ENCODE measurements at places on chromosomes 4 and X. TPM values are rescaled to one million over a fixed set of nuclear protein-coding genes. Genes with fewer than 3 reads are reported as not detected.

KLKB1 gene
- 0.77 TPM for total RNA-seq

TMPRSS11B gene
- not detected for total RNA-seq

TRIM60 gene
- total RNA-seq = not detected

AVPR2 gene
- total RNA-seq = 0.57 TPM

DNA sequence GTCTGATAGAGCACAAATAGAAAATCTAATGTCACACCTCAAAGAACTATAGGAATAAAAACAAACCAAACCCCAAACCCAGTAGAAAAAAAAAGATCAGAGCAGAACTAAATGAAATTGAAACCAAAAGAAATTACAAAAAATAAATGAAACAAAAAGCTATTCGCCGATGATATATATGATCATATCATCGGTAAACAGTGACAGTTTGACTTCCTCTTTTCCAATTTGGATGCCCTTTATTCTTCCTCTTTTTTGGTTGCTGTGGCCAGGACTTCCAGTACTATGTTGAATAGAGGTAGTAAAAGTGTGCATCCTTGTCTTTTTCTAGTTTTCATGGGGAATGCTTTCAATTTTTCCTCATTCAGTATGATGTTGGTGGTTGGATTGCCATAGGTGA, 215.3 kb upstream of the AR start:
- DNase-seq = no peak
- H3K36me3 ChIP-seq = no peaks in the 10 kb centered on the region
- no peak overlapping the region for H3K4me3 ChIP-seq
- H3K4me1 ChIP-seq = no peaks in the 10 kb centered on the region
- no peak overlapping the region for H3K27ac ChIP-seq

DNA sequence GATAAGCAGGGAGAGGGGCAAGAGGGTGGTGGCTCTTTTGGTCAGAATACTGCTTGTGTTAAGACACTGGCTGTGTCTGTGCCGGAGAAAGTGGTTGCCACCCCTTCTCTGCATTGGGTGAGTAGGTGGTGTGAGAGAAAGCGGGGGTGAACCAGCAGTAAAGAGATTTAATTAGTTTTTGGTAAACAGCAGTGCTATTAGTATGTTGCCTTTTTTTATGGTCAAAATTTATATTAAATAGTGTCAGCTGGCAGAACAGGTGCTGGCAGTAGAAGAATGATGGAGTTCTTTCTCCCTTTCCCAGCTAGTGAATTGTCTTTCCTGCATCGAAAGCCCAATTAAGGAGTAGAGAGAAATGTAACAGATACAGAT, 181.6 kb downstream of the LARP7 start:
- H3K4me1 ChIP-seq = peaks cover 6% of the 10 kb centered on the region
- no peaks in the 10 kb centered on the region for H3K36me3 ChIP-seq
- H3K27ac ChIP-seq = no peak overlapping the region
- no peak overlapping the region for H3K4me3 ChIP-seq
- H3K27me3 ChIP-seq = no peaks in the 10 kb centered on the region

GRCh38 chr4:124199755-124200154, 512.8 kb downstream of the ANKRD50 start:
- no peaks in the 10 kb centered on the region for H3K4me1 ChIP-seq
- no peak for DNase-seq
- no peak overlapping the region for H3K27ac ChIP-seq
- H3K27me3 ChIP-seq = no peaks in the 10 kb centered on the region

- H3K4me3 ChIP-seq = no peak overlapping the region
- no peak overlapping the region for H3K27ac ChIP-seq
- peaks cover 5% of the 10 kb centered on the region for H3K27me3 ChIP-seq
- H3K36me3 ChIP-seq = no peaks in the 10 kb centered on the region
- DNase-seq = no peak
Measured at GRCh38 chrX:112851161-112851779, 10.6 kb upstream of the AMOT start.

DNA sequence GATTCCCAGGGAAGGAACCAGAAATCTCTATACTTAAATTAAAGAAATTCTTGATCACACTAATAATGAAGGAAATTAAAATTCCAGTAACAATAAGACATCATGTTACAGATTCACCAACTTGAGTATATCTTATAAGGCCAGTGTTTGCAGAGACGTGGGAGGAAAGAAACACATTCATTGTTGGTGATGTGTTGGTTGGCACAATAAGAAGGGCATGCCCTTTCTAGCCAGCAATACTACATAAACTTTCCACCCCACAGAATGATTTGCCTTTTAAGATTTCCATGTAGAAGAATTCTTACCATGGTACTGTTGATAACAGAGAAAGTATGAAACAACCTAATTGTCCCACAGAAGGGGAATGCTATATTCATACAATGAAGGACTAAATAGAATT, 581.5 kb downstream of the STIM2 start:
- no peak for DNase-seq
- H3K4me3 ChIP-seq = no peak overlapping the region
- no peaks in the 10 kb centered on the region for H3K27me3 ChIP-seq
- H3K4me1 ChIP-seq = no peaks in the 10 kb centered on the region
- no peak overlapping the region for H3K27ac ChIP-seq

DNA sequence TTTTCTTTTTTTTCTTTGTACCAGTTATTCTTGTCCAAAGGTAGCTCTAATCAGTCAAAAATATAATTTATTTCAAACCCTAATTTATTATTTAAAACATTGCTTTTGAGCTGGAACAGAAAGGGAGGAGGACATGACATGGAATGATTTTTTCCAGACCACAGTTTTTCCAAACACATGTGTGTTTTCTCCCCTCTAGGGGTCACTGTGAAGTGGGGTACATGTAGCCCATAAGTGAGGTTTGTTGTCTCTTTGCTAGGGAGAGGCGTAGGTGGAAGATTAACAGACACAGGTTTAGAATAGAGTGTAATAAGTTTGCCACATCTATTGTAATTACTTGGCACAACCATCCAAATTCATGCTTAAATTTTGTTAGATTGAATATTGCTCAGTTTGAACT, 83.0 kb downstream of the TNIP2 start:
- DNase-seq = no peak
- no peaks in the 10 kb centered on the region for H3K36me3 ChIP-seq
- no peaks in the 10 kb centered on the region for H3K4me1 ChIP-seq
- H3K27me3 ChIP-seq = no peaks in the 10 kb centered on the region
- no peak overlapping the region for H3K27ac ChIP-seq

DNA sequence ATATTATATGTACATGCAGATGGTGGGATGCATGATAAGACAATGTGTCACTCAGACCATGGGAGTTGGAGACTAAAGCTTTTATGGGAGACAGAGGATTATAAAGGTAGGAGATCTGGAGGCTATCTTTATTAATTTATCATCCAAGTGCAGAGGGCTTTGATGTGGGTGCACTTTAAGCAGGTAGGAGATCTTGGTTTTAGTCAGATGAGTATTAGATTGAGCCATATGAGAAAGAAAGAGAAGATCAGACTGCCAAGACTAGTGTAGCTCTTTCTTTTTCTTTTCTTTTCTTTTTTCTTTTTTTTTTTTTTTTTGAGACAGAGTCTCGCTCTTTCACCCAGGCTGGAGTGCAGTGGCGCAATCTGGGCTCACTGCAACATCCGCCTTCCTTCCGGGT, 84.9 kb upstream of the CAMK2D start:
- DNase-seq = no peak
- H3K4me3 ChIP-seq = no peak overlapping the region
- H3K4me1 ChIP-seq = no peaks in the 10 kb centered on the region
- H3K27ac ChIP-seq = no peak overlapping the region
- H3K36me3 ChIP-seq = no peaks in the 10 kb centered on the region

DNA sequence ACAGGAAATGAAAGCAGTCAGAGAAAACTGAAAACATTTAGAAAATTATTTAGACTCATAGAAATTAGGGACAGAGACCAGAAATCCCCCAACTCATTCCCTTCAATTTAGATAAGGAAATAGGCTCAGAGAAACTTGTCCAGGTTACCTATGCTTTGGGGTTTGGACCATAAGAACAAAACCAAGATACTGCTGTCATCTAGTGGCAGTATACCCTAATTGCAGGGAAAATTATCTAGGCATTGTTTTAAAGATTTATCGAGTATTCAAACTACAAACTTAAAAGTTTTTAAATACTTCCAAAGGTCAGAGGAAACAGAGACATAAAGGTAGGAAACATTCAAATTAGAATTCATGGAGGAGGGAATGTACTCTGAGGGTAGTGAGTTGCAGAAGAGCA, 67.0 kb upstream of the KLHL13 start:
- no peak overlapping the region for H3K4me3 ChIP-seq
- H3K27ac ChIP-seq = no peak overlapping the region
- H3K4me1 ChIP-seq = peaks cover 5% of the 10 kb centered on the region
- no peaks in the 10 kb centered on the region for H3K36me3 ChIP-seq
- no peaks in the 10 kb centered on the region for H3K27me3 ChIP-seq

DNA sequence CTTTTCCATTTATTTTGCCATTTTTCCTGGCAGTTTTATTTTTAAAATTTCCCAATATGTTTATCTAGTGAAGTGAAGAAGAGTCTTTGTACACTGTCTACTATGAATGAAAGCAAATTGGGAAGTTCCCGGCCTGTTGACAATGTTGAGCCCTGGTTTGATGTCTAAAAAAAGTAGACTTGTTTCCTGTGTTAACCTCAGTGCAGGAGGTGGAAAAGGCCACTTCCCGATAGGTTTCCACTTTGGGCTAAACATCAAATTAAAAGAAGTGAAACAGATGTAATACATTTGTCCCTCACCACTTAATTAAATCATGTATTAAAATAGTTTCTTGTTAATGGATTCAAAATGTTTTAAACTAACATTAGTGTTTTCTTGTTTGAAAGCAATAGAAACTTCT, 30.0 kb downstream of the BBS12 start:
- no peaks in the 10 kb centered on the region for H3K36me3 ChIP-seq
- H3K27me3 ChIP-seq = no peaks in the 10 kb centered on the region
- no peak overlapping the region for H3K27ac ChIP-seq
- no peak overlapping the region for H3K4me3 ChIP-seq

DNA sequence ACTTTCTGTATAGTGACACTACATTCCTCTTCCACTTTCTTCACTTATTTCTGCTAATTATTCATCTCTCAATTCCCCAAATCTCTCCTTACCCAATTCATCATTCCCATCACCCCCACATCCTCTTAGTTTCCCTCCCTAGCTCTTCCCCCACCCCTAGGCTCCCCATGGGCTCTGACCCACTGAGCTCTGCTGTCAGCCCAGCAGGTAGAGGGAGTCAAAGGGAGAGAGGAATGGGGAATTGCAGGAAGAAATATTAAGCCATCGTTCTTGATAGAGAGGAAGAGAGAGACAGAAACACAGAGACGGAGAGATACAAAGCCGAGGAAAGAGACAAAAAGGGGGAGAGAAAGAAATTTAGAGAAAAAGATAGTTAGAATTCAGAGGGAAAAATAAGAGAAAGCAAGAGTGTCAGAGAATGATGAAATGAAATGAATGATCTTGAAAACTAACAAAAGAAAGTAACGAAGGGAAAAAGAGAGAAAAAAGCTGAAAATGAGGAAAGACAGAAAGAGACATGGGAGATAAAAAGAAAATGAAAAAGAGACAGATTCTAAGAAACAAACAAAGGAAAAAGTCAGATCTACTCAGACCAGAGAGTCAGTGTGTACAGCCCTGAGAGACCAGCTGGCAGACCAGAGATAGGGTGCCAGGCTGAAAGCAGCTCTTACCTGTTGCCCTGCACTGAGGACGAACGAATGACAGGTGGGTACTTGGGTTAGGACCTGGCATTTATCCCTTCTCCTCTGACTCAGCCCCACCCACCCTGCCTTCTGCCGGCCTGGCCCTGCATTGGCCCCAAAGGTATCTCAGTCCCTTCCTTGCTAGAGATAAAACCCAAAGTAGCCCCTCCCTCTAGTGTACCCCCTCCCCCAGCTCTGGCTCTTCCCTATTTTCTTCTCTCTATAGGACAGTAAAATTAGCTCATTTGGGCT, at the start of gene ALAS2:
TSS of gene ALAS2 (minus strand) at position 707 of the 935 bp plus-strand sequence. CDS start 4,977 bp downstream, outside the sequence.
- H3K4me3 ChIP-seq = no peak within 1 kb of the TSS
- no peaks in the 10 kb centered on the region for H3K36me3 ChIP-seq
- H3K27ac ChIP-seq = no peak within 1 kb of the TSS
- H3K27me3 ChIP-seq = no peaks in the 10 kb centered on the region
- no peaks in the 10 kb centered on the region for H3K4me1 ChIP-seq

DNA sequence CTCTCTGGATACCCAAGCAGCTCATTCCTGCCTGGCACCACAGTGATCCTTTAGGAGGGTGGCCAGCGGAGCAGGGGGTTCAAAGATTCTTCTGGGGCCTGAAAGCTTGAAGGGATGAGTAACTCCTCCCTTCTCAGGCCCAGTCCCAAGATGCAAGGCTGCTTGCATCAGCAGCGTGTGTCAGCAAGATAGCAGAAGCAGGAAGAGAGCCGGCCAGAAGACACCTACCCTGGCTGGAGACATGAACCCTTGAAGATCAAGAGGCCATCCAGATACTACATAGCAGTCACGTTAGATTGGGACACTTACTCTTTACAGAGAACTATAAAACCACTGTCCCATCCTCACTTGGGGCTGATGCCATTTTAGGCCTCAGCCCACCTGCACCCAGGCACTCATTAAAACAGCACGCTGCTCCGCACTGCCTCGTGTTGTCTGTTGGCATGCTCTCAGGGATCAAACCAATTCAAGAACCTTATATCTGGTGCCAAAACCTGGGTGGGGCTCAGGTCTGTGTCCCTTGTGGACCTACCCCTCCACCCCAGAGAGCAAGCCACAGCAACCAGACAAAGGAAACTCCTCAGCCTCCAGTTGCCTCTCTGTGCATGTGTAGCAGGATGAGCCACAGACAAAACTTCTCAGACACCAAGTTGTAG, 6.5 kb downstream of the UGT2B17 start:
- no peaks in the 10 kb centered on the region for H3K36me3 ChIP-seq
- H3K4me1 ChIP-seq = no peaks in the 10 kb centered on the region
- DNase-seq = no peak
- H3K4me3 ChIP-seq = no peak overlapping the region

DNA sequence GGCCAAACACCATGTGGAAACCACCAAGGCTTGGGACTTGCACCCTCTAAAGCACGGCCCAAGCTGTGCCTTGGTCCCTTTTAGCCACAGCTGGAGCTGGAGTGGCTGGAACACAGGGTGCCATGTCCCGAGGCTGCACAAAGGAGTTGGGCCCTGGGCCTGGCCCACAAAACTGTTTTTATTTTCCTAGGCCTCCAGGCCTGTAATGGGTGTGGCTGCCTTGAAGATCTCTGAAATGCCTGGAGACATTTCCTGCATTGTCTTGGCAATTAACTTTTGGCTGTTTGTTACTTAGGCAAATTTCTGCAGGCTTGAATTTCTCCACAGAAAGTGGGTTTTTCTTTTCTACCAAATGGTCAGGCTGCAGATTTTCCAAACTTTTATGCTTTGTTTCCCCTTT, 55.7 kb downstream of the IL15 start:
- no peak overlapping the region for H3K27ac ChIP-seq
- no peaks in the 10 kb centered on the region for H3K36me3 ChIP-seq
- H3K27me3 ChIP-seq = no peaks in the 10 kb centered on the region
- H3K4me3 ChIP-seq = no peak overlapping the region
- H3K4me1 ChIP-seq = no peaks in the 10 kb centered on the region

Measured in adrenal gland (tissue), 19 donors.